Thoracic aorta (tissue), 2 donors: ENCODE measurements at places on chromosomes 1 and 21.

DNA sequence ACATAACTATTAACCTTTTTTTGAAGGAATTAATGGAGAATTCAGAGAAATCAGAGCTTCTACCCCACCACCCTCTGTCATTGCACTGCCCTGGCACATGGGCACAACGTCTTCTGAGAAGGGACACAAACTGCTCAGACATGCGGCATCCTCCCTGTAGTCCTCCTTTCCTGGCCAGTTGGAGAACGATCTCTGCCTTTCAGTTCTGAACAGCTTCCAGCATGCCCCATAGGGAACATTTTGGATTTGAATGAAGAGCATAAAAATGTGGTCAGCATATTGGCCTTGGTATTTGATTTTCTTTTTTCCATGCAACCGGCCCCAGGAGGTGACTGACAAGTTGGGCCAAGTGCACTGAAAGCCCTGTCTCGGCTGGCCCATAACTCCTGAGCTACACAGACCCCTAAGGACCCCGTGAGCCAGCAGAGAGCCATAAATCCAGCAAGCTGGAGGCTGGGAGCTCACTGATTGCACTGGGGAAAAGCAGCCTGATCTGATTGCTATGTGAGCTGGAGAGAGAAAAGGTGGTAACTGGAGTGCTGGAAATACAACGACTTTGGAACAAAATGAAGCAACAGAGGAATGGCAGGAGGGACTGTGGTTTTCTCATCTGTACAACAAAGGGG lies 10.9 kb upstream of the BLACAT1 start:
- DNase-seq, result no peak

GRCh38 chr1:34926156-34926555 lies 3.3 kb downstream of the DLGAP3 start:
- no peak for DNase-seq

- DNase-seq, result no peak
Observed at GRCh38 chr1:60059468-60059867, 14.1 kb downstream of the C1orf87 start.

GRCh38 chr1:32612189-32612881 lies 38.0 kb downstream of the ZBTB8OS start:
- peak; percentile 33 for DNase-seq

- no peak for DNase-seq
Observed at GRCh38 chr1:14658642-14659041, 60.2 kb downstream of the KAZN start.

- no peak for DNase-seq
Observed at GRCh38 chr1:25825605-25826004, 5.9 kb downstream of the MTFR1L start.

GRCh38 chr1:6783221-6783620 lies 2.0 kb upstream of the CAMTA1 start:
- no peak for DNase-seq

DNA sequence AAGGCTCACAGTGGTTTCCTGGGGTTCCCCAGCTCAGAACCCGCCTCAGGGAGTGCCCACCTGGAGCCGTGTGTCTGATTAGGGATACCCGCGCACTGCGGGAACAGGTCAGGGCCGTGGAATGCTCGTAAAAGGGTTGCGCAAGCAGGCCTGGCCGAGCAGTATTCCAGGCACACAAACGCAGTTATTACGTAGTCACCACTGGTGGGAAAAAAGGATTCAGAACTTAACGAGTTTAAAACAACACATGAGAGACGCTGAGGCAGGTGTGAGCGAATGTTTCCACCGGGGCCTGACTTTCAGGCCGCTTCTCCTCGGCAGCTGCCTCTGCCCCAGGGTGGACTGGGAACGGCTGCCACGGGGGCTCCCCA lies 18.2 kb downstream of the PLCH2 start:
- DNase-seq, result no peak

- no peak for DNase-seq
Observed at GRCh38 chr1:153415850-153416570, at the start of gene S100A7A. Gene S100A7A, plus strand, starts transcription at chr1:153416520. Its CDS starts 1,563 bp downstream, at chr1:153418083.

DNA sequence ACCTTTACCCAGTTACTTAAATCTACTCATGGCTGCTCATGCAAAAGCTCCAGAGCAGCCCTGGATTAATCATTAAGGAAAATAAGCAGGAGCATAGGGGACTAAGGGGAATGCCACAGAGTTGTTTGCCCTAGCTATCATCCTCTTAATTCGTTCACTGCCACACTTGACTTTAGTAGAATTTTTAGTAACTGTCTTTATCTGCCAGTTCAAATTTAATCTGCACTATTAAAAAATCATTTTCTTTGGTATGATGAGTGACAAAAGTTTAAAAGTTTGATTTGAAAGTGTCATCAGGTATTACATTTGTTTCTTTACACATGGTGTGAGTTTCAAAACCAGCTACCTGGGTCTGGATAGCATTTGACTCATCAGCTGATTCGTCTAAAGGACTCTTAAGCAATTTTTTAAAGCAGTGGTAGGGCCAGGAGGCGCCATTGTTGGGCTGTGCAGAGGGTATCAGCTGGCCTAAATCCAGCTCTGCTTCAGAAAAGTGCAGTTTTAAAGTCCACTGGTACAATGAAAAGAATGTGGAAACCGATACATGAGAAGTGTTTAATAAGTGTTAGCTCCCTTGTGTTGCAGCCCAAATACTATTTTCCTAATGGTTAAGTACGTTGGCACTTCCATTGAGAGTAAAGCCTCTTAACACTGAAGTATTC lies 69.9 kb upstream of the DR1 start:
- no peak for DNase-seq

GRCh38 chr1:188425687-188426086 lies 1596.9 kb downstream of the PLA2G4A start:
- no peak for DNase-seq

DNA sequence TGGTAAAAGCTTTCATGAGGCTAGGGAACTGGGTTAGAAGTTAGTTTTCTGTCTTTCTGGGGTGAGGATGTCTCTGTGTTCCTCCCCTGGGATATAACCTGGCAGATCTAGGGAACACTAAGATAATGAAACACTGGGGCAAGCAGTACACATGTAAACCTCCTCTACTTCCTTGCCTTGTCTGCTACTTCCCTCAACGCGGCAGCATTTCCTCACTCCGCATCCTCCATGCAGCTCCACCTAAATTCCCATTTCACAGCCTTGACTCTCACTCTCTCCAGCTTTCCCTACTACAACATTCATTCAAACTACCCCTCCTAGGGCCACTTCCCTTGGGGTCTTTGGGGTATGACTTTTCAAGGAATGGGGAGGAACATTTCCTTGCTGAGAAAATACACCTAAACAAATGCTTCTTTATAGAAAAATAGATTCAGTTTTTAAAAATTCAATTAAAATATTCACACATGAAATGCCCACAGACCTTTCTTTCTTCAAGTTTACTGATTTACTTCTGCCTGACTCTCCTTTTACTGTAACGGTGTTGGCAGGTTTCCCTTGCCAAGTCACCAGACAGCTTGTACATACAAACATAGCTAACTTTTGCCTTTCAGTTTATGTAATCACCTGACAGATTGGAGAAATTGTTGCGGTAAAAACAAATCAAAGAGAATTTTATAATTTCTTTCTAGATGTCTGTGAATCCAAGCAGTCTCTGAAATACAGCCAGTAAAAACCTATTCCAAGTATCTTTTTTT lies 90.1 kb downstream of the TNFSF18 start:
- DNase-seq, result no peak

DNA sequence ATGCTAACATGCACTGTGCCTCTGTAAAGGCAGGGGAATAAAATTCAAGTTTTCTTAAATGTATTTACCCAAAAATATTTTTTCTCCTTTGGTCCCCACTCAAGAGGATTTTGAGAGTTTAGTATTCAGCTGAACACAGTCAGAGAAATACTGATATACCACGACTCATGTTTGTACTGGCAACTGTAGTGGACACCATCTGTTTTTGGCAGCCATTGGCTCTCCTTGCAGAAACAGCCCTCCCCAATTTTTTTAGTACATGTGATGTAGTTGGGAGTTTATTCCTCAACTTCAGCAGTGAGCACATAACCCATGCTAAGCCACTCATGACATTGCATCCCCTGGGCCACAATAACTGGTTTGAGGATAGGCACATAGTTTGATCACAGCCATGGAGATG lies 154.8 kb upstream of the POU3F1 start:
- DNase-seq, result no peak

DNA sequence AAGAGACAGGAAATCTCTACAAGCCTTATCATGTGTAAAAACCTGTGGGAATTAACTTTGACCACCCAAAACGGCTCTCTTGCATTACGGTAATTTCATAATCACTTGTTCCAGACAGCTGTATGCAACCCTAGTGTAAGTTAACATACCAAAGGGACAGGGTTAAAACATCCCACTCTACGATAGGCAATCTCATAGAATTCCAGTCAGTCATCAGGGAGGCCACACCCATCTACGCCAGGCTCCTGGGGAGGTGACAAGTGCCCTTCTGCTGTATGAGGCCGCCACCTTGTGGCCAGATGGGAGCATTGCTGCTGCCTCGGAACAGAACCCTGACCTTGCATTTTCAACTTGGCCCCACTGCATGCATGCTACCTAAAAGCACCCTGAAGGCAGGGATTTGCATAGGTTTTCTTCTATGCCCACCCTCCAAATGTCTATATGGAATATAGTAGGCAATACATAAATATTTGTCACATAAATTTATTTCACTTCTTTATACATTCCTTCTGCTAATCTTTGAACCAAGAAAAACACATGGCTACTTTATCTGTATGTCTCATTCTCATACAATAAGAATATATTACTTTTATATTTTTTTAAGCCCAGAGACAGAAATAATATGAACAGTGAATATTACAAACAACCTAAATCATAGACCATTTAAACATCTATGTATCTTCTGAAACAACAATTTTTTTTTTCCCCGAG lies 12.6 kb downstream of the HSF2BP start:
- DNase-seq, result peak; percentile 80

DNA sequence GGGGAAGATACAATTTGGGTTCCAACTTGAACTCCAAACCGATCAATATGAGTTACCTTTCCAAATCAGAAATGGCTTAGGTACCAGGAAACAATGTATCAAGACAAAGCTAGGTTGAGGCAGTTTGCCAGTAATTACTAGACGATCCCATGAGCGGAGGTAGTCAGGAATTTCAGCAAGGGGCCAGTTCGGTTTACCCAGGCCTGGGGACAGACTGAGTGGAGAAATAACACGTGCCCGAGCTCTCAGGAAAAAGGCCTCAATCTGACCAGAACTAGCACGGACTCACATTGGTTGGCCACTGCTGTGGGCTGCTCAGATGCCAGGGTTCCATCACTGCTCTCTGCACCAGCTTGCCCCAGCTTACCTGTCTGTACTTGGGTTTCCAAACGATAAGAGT lies 15.3 kb downstream of the CLSTN1 start:
- DNase-seq, result no peak

GRCh38 chr1:208219098-208219658 lies 25.0 kb downstream of the PLXNA2 start:
- DNase-seq, result no peak

GRCh38 chr1:46461017-46461808 lies 28.4 kb upstream of the DMBX1 start:
- DNase-seq, result no peak

DNA sequence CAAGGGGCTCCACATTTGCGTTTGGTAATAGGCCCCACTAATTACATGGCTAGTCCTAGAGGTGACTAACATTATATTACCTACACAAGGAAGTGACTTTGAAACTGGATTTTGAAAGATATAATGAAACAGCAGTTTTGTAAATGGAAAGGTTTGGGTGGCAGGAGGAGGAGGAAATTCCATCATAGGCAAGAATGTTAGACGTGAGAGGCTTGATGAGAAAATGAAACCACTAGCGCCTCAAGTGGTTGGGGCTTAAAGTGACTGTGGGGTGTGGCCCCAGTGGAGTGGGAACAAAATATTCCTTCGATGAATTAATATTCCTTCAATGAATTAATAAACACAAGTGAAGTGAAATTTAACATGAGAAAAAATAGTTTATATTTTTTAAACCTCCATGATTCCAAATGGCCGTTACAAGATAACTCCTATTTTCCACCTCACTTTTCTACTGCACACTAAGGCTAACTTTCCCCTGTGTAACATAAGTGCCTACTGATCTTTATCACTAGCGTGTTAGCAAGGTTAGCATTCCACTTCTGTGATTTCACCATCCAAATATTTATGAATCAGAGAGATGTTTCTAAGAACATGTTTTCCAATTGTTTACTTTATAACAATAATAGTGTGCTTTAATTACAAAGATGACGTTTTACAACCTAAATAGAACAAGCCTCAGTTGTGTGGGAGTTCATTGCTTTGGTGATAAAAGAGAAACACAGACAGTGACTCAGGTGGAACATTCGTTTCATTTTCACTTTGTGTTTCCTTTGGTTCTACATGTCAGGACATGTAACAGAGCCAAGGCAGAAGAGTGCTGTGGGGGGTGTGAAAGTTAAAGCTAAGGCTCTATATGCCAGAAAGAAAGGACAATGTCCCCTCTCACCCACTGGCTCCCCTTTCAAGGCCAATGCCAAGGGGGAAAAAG lies 12.5 kb upstream of the ATF3 start:
- DNase-seq, result no peak

- DNase-seq, result no peak
Observed at GRCh38 chr1:207822124-207822601, 70.3 kb downstream of the CD46 start.

GRCh38 chr21:38820471-38821239 lies 14.9 kb downstream of the ETS2 start:
- DNase-seq, result no peak

- no peak for DNase-seq
Observed at GRCh38 chr1:53625766-53626520, 113.0 kb downstream of the GLIS1 start.

DNA sequence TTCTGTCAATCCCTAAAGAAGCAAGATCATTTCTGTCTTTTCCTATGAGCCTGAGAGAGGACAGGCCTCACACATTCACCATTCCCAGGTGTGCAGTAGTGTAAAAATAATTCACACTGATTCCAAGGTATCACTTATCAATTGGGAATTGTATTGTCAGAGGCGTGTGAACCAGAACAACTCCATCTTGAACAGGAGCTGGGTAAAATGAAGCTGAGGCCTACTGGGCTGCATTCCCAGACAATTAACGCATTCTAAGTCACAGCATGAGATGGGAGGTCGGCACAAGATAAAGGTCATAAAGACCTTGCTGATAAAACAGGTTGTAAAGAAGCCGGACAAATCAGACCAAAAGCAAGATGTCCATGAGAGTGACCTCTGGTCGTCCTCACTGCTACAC lies 239.2 kb downstream of the SMYD3 start:
- DNase-seq, result no peak
